ENCODE measurements at places on chromosomes 3 and 15.

- DNase-seq, result no peak
Measured at GRCh38 chr15:69887009-69887408, 210.7 kb downstream of the TLE3 start.

DNA sequence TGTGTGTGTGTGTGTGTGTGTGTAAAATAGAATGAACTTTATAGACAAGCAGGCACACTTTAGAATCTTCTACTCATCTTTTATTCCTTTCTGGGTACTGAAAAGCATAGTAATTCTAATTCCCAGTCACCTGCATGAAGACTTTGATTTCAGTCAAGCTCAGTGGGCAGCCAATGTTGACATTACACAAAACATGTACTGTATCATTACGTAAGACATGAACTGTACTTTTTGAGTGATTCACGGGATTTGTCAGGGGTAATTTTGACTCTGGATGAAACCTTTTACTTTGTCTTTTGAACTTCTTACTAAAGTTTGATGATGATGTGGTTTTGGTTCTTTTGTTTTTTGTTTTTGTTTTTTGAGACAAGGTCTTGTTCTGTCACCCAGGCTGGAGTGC, 38.8 kb downstream of the PTPRG start:
- DNase-seq, result no peak

DNA sequence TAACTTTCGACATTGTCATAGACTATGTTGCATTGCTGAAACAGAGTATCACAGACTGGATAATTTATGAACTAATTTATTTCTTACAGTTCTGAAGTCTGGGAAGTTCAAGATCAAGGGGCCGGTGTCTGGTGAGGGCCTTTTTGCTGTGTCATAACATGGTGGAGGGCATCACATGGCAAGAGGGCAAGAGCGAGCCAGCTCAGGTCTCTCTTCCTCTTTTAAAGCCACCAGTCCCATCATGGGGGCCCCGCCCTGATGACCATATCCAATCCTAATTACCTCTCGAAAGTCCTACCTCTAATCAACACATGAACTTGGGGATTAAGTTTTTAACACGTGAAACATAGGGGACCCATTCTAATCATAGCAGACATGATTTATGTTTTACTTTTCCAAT, 33.5 kb upstream of the DCUN1D1 start:
- DNase-seq, result no peak

GRCh38 chr15:47439146-47440111, 277.9 kb upstream of the SEMA6D start:
- DNase-seq, result no peak

Data from NCI-H1092 (cell line).